Activated T-helper 1 cell treated with anti-CD3 and anti-CD28 coated beads, Interleukin-12 subunit alpha, Interleukin-12 subunit beta, Interleukin-2, Interleukin-4 antibody, amounts not matched to agents 30 ng/mL and 10 ng/mL and 1 ng/mL, durations not matched to agents 14 hours and 24 hours and 36 hours (primary cell): ENCODE measurements at places on chromosomes 4 and X. TPM values are rescaled to one million over a fixed set of nuclear protein-coding genes. Genes with fewer than 3 reads are reported as not detected.

Gene RAB33B
- 4.8 and 5.2 TPM in 2 replicates for total RNA-seq

Gene SLC9B2
- 34.7 and 36.9 TPM in 2 replicates for total RNA-seq

Gene GAGE12J
- total RNA-seq = not detected in 2 replicates

Gene FRG2
- not detected in 2 replicates for total RNA-seq

Gene GLRA2
- not detected in 2 replicates for total RNA-seq

Gene SSX4
- total RNA-seq = not detected in 2 replicates

Gene RBM3
- total RNA-seq = 318 and 338 TPM in 2 replicates

Gene ASB5
- not detected in 2 replicates for total RNA-seq

Gene ASB12
- not detected in 2 replicates for total RNA-seq

Gene ENPP6
- 2.5 and 3.4 TPM in 2 replicates for total RNA-seq
